Activated CD8-positive, alpha-beta memory T cell treated with anti-CD3 and anti-CD28 coated beads, Interleukin-2, amount 50 U/mL, for 48 hours (primary cell): ENCODE measurements at places on chromosomes 12 and 14.
A peak's percentile ranks its signal among the peaks of the same experiment; 100 is the strongest.

DNA sequence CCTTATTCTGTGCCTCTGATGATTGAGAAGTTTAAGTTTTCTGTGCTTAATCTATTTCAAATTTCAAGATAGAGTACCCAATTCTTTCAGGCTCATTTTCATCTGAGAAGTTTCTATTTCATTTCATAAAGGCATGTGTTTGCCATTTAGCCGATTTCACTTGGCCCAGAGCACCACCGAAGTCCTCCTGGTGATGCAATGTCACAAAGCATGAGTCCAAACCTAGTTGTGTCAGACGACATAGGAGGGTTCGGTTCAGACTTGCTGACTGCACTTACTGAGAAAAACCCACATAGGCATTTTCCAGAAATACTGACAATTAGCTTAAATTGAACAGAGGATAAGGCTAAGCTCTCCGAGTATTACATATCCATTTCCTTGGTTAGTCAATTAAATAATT, 152.4 kb upstream of the FAR2 start:
- DNase-seq: no peak

DNA sequence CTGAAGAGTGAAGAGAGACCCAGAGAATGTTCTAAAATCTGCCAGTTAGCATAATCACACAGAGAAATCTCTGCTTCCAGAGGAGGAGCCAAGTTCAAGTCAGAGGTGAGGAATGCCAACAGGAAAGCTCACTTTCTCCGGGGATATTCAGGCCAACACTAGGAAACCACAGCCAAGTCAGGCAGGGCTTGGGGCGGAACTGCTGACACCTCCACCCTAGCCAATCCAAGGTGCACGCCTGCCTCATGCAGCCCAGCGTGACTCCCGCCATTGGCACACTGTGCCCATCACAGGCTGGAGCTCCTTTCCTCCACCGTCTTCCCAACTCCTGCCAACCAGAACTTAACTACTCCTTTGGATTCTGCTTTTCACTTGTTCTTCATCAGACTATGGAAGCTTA, 374.3 kb upstream of the CCDC196 start:
- DNase-seq: no peak

GRCh38 chr12:87082756-87083155, 826.6 kb upstream of the MGAT4C start:
- DNase-seq: no peak

DNA sequence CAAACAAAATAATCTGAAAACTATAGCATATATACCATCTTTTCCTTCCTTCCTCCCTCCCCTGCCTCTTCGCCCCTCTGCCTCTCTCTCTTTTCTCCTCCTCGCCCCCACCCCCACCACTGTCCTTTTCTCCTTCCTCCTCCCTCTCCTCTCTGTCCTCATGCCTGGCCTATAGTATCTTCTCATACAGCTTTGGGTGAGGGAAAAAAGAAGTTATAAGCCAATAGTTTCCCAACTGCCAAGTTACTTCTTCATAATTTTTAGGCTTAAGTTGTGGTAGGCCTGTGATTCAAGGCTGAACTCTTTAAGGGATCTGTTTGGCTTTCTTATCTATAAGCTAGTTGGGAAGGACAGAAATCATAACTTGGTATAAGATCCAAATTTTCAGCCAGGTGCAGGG, 9.1 kb downstream of the TMED10 start:
- DNase-seq: no peak

- no peak for DNase-seq
These were observed 142.4 kb downstream of the CAND1 start for GRCh38 chr12:67411562-67411961.

GRCh38 chr14:81400852-81401251, 728 bp upstream of the STON2 start:
- peak; percentile 57 for DNase-seq

DNA sequence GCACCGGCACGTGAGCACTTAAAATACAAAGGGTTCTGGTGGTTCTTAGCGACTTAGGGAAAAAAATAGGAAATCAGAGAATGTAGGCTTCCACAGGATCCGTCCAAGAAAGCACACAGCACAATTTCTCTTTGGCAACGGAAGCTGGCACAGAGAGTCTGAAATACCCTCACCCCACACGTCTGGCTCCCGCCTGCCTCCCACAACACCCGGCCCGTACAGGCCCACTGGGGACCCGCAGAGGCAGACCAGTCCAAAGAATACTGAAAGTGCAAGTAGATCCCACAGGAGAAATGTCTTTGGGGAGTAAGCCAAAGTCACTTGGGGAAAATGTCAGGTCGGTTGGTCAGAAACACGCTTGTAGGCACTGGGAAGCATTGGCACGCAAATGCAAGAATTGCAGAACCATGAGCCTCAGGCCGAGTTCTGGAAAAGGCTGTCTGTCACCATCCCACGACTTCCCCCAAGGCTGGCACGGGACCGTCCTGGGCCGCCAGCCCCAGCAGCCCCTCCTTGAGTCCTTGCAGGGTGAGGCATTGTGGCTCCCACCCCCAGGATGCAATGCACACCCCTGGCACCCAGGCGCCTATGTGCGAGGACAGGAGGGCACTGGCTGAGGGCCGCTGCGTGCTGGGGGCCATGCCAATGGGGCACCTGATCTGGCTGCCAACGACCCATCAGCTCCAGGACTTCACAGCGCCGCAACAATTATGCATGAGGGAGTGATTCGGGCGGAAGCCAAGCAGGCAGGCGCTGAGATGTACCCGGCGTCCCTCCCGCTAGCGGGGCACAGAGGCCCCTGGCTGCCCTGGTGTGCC, 29.7 kb downstream of the CHGA start:
- no peak for DNase-seq

DNA sequence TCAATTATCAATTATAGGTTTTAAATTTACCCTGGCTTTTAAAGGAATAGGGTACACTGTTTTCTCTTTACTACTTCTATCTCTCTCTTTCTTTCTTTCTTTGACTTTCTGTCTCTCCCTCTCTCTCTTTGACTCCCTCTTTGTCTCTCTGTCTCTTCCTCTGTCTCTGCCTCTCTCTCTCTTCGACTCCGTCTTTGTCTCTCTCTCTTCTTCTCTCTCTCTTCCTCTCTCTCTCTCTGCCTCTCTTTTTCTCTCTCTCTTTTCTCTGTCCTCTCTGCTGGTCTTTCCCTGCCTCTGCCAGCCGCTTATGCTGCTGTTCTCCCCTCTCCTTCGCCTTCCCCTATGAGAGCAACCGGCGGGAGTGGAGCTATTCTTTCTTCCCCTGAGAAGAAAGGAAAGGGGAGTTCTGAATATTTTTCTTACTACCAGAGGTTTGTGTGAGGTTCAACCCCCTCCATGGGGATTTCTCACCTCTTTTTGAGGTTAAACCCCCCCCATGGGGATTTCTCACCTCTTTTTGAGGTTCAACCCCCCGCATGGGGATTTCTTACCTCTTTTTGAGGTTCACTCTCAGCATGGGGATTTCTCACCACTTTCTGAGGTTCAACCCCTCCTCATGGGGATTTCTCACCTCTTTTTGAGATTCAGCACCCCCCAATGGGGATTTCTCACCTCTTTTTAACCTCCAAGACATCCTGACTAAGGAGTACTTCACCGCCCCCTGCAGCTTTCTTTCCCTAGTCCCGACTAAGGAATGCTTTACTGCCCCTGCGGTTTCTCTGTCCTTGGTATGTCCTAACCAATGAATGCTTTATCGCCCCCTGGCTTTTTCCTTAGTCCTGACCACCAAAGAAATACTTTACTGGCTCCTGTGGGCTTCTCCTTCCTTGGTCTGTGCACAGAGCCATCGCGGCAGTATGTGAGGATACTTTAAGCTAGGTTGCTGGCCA, 27.4 kb upstream of the DDHD1 start:
- peak; percentile 53 for DNase-seq

GRCh38 chr14:98176892-98177291, 1095.1 kb downstream of the BCL11B start:
- DNase-seq: no peak

- DNase-seq: no peak
These were observed 757 bp downstream of the SLC25A3 start for GRCh38 chr12:98594050-98594835.
